ENCODE measurements at places on chromosomes 16 and 17. TPM values are rescaled to one million over a fixed set of nuclear protein-coding genes. Genes with fewer than 3 reads are reported as not detected.

- no peak for DNase-seq
Measured at GRCh38 chr16:27928542-27928941, 135.0 kb downstream of the GSG1L start.

DNA sequence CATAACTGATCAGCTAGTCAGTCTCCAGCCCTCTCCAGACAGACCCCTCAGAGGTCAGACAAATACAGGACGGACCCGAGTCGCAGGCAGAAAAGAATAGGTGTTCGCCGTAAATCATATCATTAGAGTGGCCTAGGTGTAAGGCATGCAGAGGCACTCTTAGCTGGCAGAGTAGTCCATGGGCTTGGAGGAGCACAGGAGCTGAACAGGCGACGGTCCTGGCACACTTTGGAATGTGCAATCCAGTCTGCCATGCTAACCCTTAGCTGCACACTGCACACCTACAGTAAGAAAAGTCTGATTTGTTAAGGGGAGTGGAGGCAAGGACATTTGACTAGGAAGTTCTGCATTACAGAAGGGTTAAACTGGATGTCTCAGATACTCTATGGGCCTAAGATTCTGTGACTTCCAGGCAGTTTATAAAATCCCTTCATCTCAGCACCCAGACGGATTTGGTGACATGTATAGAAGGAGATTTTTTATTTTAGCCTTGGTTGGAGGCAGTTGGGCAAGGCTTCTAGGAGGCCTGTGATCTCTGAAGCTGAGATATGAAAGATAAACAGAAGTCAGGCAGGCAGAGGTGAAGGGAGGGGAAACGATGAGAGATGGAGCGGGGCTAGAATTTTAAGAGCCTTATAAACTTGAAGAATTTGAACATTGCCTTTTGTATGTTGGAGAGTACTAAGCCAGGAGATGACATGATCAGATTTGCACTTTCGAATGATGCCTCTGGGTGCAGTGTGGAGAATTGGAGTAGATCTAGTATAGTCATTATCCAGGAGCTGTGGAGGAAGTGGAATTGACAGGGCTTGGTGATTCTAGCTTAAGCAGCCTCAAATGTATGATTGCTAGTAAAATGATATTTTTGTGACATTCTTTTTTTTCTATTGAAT, 34.6 kb upstream of the SLC5A11 start:
- DNase-seq = no peak

GRCh38 chr16:14111713-14112538, 40.8 kb downstream of the MRTFB start:
- no peak for DNase-seq

- DNase-seq = peak; percentile 73
Measured at GRCh38 chr17:4980644-4981216, 6.7 kb downstream of the CAMTA2 start.

DNA sequence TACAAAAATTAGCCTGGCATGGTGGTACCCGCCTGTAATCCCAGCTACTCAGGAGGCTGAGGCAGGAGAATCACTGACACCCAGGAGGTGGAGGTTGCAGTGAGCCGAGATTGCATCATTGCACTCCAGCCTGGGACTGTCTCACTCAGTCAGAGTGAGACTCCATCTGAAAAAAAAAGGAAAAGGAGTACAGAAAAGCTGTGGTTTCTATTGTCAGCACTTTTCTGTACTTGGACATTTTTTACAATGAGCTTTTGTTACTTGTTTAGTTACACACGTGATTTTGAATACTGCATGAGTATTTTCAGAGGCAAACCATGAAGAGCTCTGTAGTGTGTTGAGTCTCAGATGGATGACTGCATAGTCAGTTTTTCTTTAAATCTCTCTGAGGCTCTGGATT, 26.3 kb downstream of the ZC3H18 start:
- DNase-seq = no peak

DNA sequence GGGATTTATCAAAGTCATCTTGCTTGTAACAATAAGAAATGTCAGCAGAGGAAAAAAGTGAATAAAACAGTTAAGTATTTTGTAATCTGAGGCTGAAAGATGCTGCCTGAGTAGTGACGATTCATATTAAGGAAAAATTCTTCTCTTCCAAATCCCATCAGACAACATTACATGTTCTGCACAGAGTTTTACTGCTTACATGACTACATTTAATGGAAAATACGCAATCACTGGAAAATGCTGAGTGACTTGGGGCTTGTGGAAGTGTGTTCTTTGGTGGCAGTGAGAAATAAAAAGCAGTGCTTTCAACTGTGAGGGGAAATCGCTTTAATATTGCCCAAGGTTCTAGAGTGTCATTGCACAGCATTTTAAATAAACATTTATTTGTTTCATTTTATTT, 1025.2 kb upstream of the GOT2 start:
- no peak for DNase-seq

- DNase-seq = no peak
Measured at GRCh38 chr16:80903616-80904015, 99.2 kb upstream of the CDYL2 start.

GRCh38 chr17:17930674-17931073, 41.5 kb downstream of the TOM1L2 start:
- no peak for DNase-seq

DNA sequence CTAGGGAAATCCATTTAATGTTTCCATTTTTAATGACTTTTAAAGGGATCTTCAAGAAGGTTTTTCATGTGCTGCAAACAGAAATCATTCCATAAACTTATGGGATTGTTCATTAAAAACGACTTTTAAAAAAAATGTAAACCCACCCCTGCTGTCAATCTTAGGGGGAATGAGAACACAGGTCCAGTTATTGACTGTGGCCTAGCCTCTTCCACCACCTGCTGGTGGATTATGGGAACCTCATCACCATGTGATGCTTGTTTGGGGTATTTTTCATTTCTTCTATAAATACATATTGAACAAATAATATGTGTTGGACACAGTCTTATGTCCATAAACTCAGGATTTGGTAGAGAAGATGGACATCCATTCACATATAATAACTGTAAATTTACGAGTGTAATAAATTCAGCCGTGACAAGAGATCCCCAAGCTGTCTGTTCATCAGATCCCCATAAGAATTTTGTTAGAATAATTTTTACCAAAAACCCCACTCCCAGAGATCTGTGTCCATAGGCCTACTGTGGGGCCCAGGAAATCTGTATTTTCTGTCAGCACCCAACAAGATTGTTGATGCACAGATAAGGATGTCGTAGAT, 42.0 kb upstream of the TMC5 start:
- peak; percentile 73 for DNase-seq

GRCh38 chr17:12665263-12666210, at the start of gene MYOCD:
Gene MYOCD (plus strand): TSS chr17:12665890. CDS start chr17:12666189, 299 bp downstream.
- peak; percentile 82 for DNase-seq

GRCh38 chr16:84080378-84080777, 36.4 kb downstream of the MBTPS1 start:
- no peak for DNase-seq

- peak; percentile 38 for DNase-seq
Measured at GRCh38 chr16:11256661-11257130, 692 bp upstream of the SOCS1 start.

- no peak for DNase-seq
Measured at GRCh38 chr17:72311004-72311403, 190.2 kb downstream of the SOX9 start.

GRCh38 chr17:8360260-8360659, 16.2 kb downstream of the KRABD2 start:
- DNase-seq = no peak

GRCh38 chr17:77504652-77505155, 363.9 kb downstream of the SEC14L1 start:
- no peak for DNase-seq

- no peak for DNase-seq
Measured at GRCh38 chr17:1732241-1732832, 7.8 kb downstream of the WDR81 start.

DNA sequence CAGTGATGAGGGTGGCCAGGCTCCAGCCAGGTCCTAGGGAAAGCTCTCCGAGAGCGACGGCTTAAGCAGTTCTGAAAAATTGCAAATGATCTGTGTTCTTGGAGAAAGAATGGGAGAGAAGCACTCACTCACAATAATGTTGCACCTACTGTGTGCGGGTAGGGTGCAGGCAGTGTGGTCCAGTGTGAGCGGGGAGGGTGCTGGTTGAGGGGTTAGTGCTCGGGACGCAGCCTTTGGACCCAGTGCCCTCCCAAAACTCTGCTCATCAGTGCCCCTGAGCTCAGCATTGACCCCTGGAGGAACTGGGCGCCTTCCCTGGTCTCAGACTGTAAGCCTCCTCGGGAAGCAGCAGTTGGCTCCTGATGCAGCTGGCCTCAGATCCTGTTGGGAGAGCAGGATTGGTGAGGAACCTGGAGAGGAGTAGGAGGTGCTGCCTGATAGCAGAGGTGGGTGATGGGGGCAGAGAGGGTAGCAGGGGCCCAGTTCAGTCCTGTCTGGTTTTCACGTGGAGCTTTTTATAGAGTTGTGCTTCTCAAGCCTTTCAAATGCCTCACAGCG, 23.6 kb upstream of the ZNF750 start:
- no peak for DNase-seq

- no peak for DNase-seq
Measured at GRCh38 chr16:15942931-15943690, 6.3 kb upstream of the ABCC1 start.

- DNase-seq = no peak
Measured at GRCh38 chr16:12458591-12459358, 344.9 kb downstream of the CPPED1 start.

GRCh38 chr16:73735954-73736353, 560.7 kb upstream of the PSMD7 start:
- DNase-seq = no peak

RNF43 gene
- polyA plus RNA-seq = 2.5 TPM

USP43 gene
- 4.0 TPM for polyA plus RNA-seq

CSH2 gene
- polyA plus RNA-seq = not detected

SRCIN1 gene
- 3.4 TPM for polyA plus RNA-seq

KRTAP4-6 gene
- not detected for polyA plus RNA-seq

CTRB2 gene
- polyA plus RNA-seq = not detected

PLA2G10 gene
- polyA plus RNA-seq = 0.37 TPM

CCL22 gene
- polyA plus RNA-seq = not detected

CD300H gene
- polyA plus RNA-seq = 0.50 TPM

Data from A549 (cell line).